Skin of body (tissue), 3 donors: ENCODE measurements at places on chromosomes 5 and 9. TPM values are rescaled to one million over a fixed set of nuclear protein-coding genes. Genes with fewer than 3 reads are reported as not detected.

The PRUNE2 gene
- 13.6 TPM for total RNA-seq

The CTSV gene
- 75.6 TPM for total RNA-seq

The TMOD1 gene
- total RNA-seq, result 9.3 TPM

The JADE2 gene
- 9.0 TPM for total RNA-seq

The ACTBL2 gene
- 5.8 TPM for total RNA-seq

The CPLANE1 gene
- total RNA-seq, result 28.9 TPM

The SUSD3 gene
- 3.0 TPM for total RNA-seq

The GPR150 gene
- not detected for total RNA-seq

The MELK gene
- 12.0 TPM for total RNA-seq

The SLC6A7 gene
- total RNA-seq, result not detected

The DNAJC25 gene
- total RNA-seq, result 6.6 TPM

The TRMT10B gene
- total RNA-seq, result 7.1 TPM

The MOCS2 gene
- total RNA-seq, result 25.5 TPM

The GKAP1 gene
- 5.6 TPM for total RNA-seq

The TBC1D2 gene
- 3.2 TPM for total RNA-seq

The C8G gene
- total RNA-seq, result not detected

The SEMA6A gene
- total RNA-seq, result 46.9 TPM

The RAI14 gene
- total RNA-seq, result 44.7 TPM

The RACK1 gene
- 2,753 TPM for total RNA-seq

The LCP2 gene
- 10.2 TPM for total RNA-seq

The FBP1 gene
- 5.1 TPM for total RNA-seq

The PCDHGA1 gene
- 0.39 TPM for total RNA-seq

The GPR151 gene
- total RNA-seq, result not detected

The PCDHB15 gene
- 3.6 TPM for total RNA-seq

The NME5 gene
- total RNA-seq, result 1.3 TPM

The SLC4A9 gene
- not detected for total RNA-seq
